Pons (tissue), 1 donor: ENCODE measurements at places on chromosomes 3 and 15.

- DNase-seq: no peak
Measured at GRCh38 chr3:24396338-24396737, 98.3 kb downstream of the THRB start.

DNA sequence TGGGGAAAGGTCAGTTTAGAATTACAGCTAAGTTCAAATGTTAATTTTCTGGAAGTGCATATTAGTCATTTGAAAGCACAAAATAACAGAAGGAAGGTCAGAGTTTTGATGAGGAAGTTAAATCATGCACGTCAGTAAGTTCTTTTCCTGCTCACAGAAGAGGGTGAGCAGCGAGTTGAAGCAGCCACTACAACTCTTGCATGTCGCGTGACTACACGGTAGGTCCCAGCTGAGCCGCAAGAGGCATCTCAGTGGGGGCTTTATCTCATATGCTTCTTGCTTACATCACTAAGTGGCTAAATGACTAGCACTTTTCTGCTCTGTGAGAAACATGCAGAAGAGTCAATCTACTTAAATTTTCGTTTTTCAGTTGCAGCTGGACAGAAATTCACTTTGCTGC is 21.3 kb upstream of the SEC62 start:
- peak; percentile 35 for DNase-seq

DNA sequence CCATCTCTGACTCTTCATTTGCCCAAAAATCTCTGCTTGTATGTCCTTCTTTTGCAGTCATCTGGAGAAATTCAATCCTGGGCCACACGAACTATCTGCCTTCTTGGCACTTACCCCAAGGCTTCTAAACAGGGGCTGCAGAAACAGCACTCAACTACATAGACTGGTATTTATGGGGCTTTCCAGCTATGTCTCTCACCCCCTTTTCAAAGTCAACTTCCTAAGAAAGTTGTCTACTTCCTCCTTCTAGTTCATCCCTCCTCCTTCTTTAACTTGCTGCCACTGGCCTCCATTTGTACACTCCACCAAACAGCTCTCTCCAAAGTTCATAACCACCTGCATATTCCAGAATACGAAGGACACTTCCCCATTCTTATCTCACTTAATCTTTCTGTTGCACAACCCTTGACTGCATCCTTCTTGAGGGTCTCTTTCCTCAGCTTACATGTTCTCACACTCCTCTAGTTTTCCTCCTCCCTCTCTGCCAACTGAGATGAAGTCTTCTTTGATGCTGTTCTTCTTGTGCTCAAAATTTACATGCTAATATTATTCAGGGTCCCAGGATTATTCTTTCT is 55.2 kb downstream of the PLD1 start:
- no peak for DNase-seq

DNA sequence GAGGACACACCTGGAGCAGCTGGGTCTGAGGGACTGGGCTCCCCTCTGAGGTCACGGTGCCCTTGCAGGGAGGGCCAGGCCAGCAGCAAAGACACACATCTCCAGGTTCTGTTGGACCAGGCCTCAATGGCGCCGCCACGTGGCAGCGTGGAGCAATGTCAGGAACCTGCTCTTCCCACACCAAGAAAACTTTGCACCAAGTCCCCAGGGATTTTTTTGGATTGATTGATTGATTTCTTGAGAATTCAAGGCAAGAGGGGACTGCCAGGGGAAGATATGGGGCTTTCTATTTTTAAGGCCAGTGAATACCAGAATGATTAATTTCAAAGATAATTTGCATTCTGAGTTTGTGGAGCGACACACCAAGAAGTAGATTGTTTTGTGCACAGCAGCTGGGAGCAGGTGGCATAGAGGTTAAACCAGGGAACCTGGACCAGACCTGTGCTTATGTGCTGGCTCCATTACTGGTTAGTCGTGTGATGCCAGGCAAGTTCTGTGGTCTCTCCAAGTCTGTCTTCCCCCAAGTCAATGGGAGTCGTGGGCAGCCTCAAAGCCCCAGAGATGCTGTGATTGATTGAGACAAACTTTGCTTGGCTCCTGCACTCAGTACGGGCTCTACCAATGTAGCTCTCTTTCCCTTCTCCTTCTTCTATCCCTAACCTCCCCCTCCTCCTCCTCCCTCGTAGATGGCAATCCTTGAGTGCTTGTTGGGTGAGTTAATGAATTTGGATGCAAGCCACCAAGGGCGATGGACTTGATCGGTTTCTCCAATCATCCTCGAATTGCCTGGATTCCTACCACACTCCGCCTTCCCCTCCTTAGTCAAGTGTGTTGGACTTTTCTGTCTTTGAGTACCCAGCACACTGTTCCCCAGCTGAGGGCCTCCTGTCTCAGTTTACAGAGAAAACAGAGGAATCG is 96.2 kb upstream of the TRPM1 start:
- DNase-seq: no peak

GRCh38 chr3:129014148-129014547 is 13.0 kb downstream of the EFCC1 start:
- peak; percentile 66 for DNase-seq

GRCh38 chr3:183213415-183214276 is 39.4 kb upstream of the B3GNT5 start:
- DNase-seq: no peak

GRCh38 chr3:111858642-111859041 is 423 bp upstream of the PHLDB2 start:
- DNase-seq: no peak

DNA sequence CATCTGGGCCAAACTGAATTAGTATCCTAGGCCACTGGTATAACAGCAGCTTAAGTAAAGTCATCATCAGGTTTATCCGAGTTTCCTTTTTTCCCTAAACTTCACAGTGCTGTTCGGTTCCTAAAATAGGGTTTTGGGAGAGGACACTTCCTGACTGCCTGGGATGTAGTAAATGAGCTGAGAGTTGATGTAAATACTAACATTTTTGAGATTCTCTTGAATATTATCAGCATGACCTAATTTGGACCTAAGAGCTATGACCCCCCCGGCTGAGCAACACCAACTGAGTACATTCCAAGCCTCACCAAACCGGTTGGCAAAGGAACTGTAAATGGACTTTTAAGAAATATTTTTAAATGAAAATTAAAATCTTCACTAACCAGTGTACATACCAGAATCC is 78.8 kb downstream of the IL5RA start:
- DNase-seq: no peak

DNA sequence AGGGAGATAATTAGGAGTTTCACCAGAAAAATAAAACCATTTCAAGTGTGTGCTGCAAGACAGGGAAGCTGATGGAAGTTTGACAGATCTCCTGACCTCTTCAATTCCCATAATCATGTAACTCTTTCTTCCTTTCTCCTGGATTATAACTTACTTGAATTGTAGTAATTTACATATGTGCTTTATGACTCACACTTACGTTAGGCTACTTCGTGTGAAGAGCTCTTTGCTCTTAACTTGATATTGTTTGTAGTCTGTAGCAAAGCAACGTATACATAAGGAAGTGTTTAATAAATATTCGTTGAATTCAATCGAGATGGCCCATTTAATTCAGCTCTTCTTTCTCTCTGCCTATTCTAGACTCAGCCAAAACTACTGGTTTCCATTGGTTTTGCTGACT is 23.5 kb downstream of the ROBO2 start:
- DNase-seq: no peak

GRCh38 chr3:100141586-100141985 is 27.3 kb upstream of the FILIP1L start:
- DNase-seq: no peak

DNA sequence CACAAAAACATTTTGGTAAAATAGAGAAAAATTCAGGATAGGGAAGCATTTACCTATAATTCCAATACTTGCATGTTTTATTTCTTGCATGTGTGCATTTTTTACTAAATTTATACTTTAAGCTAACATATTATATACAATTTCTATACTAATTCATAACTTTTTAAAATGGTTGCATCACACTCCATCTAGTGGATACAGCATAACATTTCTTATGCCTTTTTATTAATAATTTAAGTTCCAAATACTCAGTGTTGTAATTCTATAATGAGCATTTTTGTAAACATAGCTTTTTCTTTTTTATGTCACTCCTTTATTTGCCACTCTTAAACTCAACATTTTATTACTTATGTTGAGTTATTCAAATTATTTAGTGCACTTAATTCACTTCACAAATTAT is 477.7 kb downstream of the ZBBX start:
- DNase-seq: no peak

DNA sequence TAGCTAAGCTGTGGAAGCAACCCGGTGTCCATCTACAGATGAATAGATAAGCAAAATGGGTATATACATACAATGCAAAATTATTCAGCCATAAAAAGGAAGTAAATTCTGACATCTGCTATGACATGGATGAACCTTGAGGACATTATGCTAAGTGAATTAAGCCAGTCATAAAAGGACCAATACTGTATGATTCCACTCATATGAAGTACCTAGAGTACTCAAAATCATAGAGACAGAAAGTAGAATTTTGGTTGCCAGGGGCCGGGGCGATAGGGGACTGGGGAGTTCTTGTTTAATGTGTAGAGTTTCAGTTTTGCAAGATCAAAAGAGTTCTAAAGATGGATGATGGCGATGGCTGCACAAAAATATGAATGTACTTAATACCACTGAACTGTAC is 10.3 kb downstream of the EID1 start:
- no peak for DNase-seq

DNA sequence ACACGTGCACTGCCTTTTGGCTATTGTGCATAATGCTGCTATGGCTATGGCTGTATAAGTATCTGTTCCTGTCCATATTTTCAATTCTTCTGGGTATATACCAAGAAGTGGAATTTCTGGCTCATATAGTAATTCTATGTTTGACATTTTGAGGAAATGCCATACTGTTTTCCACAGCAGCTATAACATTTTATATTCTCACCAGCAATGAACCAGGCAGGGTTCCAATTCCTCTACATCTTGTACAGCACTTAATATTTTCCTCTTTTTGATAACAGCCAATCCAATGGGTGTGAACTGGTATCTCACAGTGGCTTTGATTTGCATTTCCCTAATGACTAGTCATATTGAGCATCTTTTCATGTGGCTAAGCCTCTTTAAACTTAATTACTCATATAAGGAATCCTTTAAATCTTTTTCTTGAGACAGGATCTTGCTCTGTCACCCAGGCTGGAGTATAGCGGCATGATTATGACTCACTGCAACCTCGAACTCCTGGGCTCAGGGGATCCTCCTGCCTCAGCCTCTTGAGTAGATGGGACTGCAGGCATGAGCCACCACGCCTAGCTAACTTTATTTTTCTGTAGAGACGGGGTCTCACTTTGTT is 38.1 kb upstream of the IGDCC4 start:
- no peak for DNase-seq

GRCh38 chr15:44099671-44100070 is 95.4 kb downstream of the FRMD5 start:
- no peak for DNase-seq

DNA sequence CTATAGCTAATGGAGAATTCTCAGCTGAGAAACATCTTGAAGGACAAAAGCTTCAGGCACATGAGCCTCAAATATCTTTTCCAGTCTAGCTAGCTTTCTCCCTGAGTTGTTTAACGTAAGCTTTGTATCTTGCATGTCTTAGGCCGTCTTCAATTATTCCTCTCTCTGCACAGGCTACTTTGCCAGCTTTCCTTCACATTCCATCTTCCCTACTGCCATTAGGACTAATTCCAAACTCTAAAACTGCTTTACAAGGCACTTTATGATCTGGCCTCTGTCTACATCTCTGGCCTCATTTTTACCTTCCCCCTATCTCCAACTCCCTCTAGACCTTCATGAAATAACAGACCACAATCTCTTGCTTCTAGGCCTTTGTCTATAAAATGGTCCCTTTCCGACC is 171.4 kb downstream of the GREM1 start:
- DNase-seq: no peak

DNA sequence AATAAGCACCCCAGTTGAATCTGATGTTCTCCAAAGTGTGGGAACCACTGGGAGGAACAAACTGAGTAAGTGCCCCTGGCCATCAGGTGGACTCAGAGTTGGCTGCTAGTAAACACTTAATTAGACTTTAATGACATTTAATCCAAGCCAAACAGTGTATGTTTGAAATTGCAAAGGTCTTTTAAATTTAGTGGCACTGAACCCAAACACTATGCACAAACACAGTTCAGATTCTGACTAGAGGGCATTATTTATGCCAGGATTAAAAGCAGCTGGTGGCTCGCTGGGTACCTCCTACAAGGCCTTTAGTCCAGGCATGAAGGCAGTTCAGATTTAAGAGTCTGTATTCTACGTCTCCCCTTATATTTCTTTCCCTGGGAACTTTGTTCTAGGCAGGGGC is 264.8 kb downstream of the CLSTN2 start:
- no peak for DNase-seq

DNA sequence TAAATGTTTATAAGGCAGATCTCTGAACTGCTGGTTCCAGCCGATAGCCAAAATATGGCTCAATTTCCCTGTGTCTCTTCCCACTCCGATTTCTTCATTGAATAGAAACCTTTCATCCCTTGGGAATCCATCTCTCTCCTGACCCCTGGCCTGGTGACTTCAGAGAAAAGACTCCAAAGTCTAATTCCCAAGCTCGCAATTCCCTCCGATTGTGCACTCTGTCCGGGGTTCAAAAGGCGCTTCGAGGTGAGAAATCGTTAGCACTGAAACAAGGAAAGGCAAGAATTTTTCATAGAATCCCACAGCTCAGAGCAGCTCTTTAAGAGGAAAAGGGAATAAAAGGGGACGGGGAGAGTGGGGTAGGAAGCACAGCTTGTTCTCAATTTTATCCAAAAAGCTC is 18.4 kb upstream of the RAD18 start:
- no peak for DNase-seq

DNA sequence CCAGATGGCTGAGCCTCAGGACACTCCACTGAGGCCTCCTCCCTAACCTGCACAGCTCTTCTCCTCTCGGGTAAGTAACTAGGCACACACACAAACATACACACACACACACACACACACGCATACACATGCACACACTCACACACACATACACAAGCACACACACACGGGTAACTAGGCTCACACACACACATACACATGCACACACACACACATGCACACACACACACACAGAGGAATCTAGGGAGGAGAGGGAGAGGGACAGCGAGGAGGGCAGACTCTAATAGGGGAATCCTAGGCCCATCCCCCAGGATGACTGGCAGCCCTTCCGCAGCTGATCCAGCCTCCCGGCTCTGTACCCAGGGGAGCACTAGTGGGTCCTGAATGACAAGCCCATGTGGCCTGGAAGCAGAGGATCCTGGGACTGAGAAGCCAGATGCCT is 177.4 kb upstream of the LINGO1 start:
- no peak for DNase-seq

DNA sequence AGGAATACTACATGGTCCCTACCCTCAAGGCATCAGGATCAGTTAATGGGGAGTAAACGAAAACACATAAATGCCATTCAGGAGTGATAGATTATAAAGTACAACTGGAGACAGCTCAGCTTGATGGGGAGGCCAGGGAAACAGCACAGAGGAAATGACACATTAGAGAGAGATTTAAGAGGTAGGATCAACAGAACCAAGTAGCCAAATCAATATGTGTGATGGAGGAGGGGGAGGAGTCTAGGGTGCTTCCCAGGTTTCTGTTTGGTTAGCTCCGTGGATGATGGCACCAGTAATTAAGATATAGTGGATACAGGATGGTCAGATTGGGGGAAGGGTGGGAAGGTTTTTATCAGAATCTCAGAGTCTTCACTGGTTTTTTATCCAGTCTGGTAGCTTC is 229.5 kb upstream of the ROPN1 start:
- no peak for DNase-seq
